Fibroblast of skin of left quadriceps (primary cell): ENCODE measurements at places on chromosomes 11 and 22.

GRCh38 chr11:64097468-64098317, 62.0 kb downstream of the FLRT1 start:
- no peak for DNase-seq

DNA sequence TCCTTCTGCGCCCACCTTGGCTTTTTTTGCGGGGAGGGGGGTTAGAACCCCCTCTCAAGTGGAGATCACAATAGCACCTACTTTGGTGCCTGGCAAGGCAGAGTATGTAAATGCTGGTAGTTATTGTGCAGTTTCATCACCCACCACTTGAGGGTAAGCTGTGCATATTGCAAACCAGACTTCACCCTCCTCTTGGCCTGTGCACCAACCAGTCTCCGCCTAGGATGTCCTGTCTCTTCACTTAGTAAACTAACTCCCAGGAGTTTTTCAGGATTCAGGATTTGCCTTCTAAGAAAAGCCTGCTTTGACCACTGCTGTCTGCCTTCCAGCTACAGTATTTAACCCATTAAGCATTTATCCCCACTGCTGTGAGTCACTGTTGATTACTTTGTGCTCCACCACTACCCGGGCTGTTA, 2.0 kb upstream of the UBXN1 start:
- DNase-seq = peak; percentile 67

DNA sequence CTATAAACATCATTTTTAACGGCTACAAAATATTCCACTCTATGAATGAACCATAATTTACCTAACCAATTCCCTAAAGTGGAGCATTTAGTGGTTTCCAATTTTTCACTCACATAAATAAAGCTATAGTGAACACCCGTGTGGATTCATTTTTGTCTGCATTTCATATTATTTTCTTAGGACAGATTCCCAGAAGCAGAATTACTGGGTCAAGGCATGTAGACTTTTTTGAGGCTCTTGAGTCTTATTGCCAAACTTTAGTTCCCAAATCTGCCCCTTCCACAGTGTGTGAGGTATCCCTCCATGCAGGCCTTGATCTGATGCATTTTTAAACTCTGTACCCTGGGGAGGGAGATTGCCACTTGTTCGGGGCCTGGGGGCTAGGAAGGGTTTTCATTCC, 198.2 kb downstream of the TENM4 start:
- DNase-seq = peak; percentile 41

DNA sequence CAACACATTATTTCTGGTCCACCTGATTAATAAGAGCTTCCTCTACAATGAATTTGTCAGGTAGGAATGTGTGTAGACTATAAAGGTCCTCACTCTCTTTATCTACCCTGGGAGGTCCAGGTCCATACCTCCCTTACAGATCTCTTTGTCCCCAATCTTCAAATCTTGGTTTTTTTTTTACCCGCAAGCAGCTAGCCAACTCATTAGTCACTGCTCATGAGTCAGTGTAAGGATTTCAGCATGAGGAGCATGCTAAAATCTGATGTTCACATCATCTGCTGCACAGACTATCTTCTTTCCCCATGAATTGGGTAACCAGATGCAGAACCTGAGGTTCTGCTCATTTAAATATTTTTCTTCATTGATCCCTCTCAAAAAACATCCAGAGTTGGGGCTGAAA, 397.0 kb upstream of the ISX start:
- peak; percentile 1 for DNase-seq

- no peak for DNase-seq
Observed at GRCh38 chr11:69293087-69293486, 868 bp upstream of the MYEOV start.

DNA sequence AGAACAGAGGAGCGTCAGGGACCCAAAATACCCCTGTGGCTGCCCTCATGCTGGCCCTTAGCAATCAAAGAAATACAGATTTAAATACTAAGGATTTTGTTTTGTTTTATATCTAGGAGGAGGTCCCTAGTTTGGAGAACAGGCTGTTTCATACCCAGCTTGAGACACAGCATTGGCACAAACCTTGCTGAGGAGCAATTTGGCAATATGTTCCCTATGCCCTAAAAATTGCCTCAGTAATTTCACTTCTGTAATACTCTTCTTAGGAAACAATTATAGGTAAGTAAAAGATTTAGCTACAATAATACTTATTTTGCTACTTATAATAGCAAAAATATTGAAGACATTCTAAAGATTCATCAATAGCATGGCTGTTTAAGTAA, 37.0 kb downstream of the TSKU start:
- DNase-seq = no peak

DNA sequence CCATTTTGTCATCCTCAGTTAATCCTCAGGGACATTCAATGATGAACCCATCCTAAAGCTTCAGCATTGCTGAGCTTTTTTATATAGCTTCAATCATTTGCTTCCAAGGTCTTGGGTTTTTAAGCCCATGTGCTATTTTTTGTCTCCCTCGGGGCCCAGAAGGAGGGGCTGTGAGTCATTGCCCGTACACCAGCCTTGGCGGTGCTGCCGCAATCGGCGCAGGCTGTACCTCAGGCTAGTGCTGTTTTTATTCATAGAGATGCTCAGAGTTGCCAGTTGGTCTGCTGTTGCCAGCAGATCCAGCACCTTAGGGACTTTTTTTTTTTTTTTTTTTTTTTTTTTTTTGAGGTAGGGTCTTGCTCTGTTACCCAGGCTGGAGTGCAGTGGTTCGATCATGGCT, 35.5 kb downstream of the ACO2 start:
- DNase-seq = no peak

DNA sequence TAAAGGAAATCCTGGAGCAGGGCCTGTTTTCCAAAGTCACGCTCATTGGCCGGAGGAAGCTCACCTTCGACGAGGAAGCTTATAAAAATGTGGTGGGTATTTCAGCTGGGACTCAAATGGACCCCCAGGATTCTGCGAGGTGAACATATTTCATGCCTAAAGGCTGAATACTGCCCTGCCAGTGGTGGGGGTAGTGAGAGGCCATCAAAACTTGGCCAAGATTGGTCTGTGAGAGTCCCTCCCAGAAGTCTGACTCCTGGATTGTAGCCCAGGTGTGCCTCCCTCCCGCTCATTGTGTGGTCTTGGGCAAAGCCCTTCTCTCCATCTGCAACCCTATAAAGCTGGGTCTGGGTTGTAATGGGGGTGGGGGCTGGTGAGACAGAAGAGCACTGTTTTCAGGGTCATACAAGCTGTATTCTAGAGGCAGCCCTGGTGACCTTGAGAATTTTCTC, 853 bp downstream of the HTATIP2 start:
- DNase-seq = no peak

- no peak for DNase-seq
Observed at GRCh38 chr22:50701428-50702154, 29.0 kb downstream of the SHANK3 start.

GRCh38 chr22:44584256-44584902, 86.3 kb upstream of the RTL6 start:
- DNase-seq = no peak

- DNase-seq = no peak
Observed at GRCh38 chr11:102653744-102654291, 28.7 kb upstream of the MMP20 start.

DNA sequence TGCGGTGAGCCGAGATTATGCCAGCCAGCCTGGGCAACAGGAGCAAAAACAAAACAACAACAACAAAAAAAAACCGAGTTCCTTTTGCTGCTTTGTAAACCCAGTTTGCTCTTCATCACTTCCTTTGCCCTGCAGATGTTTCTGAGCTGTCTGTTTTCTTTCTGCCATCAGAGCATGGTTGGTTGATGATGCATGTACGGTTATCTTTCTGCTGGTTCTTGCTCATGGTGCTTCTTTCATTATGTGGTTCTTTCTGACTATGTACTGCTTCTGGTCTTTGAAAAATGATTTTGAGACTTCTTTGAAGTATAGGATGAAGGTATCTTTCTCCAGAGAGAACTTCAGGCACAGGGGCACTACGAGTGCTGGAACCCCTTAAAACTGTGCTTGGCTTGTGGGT, 13.2 kb downstream of the TANGO2 start:
- no peak for DNase-seq

- DNase-seq = no peak
Observed at GRCh38 chr11:113729456-113729855, 23.3 kb upstream of the TMPRSS5 start.

DNA sequence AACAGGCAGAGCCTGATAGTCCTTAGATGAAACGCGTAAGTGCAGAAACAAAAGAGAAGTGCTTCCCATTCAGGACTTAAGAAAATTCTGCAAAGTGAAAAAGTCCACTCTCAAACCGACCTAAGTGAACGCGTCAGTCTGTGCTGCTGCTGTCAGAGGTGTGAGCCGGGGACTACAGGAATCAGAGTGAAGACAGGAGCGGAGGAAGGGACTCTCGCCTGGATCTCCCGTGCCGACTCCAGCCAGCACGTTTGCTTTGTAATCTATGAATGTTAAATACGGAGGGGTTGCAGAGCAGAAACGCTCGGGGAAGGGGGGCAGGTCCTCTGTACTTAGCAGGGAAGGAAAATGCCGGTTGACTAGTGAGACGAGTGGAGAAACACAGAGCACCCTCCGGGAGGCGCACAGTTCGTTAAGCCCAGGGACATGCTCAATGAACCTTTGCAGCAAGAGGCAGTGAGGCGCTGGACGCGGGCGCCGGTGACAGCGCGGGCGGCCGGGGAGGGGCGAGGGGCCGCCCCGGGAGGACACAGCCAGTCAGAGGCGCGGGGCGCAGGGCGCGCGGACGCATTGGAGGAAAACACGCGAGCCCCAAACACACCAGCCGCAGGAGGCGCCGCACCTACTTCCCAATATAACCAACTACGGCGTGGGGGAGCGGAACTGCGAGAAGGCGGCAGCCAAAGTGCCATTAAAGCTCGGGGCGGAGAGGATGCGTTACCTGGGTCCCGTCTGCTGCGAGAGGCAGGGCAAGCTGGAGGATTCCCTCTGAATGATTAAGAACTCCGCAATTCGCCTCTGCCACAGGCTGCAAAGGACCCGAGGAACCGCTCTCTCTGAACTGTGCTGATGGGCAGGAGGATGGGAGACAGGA, at the start of gene CNTN5:
Gene CNTN5 (plus strand): TSS at position 598 of the 874 bp plus-strand sequence.
- DNase-seq = no peak

DNA sequence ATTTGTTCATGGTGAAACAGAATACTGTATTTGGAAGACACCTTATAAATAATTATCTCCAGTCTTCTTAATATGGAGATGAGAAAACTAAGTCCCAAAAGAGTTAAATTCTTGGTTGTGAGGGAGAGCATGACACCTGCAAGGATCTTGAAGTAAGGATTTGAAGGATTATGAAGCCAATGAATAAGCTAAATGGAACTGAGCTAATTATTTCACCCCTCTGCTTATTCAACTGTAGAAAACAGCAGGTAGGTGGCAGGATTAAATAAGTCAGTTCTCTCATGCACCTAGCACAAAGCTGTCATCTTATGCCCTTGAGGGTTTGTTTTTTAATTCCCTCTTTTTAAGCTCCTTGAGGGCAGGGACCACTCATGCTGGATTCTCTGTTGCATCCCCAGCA, 457.3 kb downstream of the ETS1 start:
- DNase-seq = no peak

DNA sequence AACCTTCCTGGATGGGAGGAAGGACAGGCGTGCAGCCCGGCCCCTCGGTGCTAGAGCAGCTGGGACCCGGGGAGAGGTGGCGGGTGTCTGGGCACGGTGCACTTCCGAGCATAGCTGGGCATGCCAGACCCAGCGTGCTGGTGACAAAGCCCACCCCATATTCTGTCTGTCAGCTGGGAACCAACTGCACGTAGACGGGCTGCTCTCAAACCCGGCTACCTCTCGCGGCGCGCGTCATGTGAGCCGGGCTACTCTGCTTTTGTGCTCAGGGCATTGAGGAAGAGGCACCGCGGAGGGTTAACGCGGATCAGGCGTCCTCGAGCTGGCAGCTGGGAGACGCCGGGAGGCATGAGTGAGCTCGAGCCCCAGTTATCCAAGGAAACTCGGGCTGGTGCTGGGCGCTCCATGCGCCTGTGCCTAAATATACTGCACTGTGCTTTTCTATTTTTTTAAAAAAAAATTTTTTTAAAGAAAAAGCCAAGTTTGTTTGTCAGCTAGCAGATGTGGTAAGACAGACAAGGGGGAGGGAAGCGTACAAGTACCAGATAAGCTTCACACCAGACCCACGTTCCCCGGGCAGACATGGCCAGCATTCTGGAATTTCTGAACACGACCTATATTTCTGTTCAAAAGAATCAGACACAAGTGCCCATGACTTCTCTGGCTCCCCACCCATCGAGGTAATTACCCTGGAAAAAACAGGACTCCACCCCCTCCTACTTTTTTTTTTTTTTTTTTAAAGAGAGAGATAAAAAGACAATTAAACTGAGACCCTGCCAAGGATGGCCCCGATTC, 425.6 kb downstream of the SHANK2 start:
- no peak for DNase-seq

- DNase-seq = no peak
Observed at GRCh38 chr11:79406376-79406775, 34.5 kb downstream of the TENM4 start.

DNA sequence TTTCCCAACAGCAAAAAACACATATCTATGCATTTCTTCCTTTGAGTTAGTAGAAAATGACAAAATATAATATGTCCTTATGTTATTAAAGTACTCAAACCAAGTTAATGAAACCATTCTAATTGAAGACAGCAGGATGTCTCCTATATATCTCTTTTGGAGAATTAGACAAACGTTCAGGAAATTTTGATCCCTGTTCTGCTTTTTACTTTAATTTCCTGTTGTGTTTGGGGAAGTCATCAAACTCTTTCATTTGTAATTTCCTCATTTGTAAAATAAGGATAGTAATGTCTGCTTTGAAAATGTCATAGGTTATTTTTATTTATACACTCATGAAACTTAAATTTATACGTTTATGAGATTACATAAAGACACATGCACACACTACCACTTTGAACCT, 281.8 kb upstream of the ANO5 start:
- no peak for DNase-seq

- DNase-seq = no peak
Observed at GRCh38 chr11:131190446-131190845, 180.0 kb upstream of the NTM start.

DNA sequence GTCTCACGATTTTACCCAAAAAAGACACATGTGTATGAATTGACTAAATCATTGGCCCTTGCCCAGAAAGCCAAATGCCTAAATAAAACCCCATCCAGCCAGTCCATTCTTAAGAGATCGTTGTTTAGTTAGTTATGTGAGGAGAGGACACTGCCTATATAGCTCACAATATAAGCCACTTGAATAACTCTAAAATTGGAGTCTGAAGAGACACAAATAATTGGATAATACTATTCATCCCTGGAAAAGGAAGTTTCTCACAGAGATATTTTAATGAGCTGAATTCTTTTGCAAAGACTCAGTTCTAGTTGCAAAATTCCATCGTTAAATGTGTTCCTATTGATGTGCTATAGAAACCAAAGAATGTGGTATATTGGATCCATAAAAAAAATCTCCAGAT, 176.7 kb downstream of the SOX6 start:
- DNase-seq = peak; percentile 66
